Activated CD8-positive, alpha-beta T cell treated with anti-CD3 and anti-CD28 coated beads for 36 hours (primary cell): ENCODE measurements at places on chromosomes 7 and 10. TPM values are rescaled to one million over a fixed set of nuclear protein-coding genes. Genes with fewer than 3 reads are reported as not detected.

DNA sequence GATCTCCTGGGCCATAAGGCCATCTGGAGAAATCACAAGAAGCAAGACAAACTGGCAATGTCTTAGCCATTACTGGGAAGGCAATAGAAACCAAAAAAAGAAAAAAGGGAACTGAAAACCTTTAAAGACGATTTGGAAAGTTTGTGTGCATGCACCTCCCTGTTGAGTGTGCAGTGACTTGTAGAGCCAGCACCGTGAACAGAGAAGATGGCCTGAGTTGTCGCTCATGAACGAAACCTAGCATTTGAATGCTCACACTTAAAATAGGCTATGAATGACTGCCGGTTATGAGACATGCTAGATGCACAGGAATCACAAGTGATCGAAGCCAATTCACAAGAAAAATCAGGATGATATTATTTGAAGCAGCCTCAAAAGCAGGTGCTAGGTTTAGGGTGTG, 151.3 kb upstream of the ADO start:
- no peak for DNase-seq

- DNase-seq, result no peak
These were observed 74.8 kb downstream of the SKAP2 start for GRCh38 chr7:26789481-26790184.

GRCh38 chr7:19121977-19122588, 4.6 kb upstream of the TWIST1 start:
- DNase-seq, result no peak

DNA sequence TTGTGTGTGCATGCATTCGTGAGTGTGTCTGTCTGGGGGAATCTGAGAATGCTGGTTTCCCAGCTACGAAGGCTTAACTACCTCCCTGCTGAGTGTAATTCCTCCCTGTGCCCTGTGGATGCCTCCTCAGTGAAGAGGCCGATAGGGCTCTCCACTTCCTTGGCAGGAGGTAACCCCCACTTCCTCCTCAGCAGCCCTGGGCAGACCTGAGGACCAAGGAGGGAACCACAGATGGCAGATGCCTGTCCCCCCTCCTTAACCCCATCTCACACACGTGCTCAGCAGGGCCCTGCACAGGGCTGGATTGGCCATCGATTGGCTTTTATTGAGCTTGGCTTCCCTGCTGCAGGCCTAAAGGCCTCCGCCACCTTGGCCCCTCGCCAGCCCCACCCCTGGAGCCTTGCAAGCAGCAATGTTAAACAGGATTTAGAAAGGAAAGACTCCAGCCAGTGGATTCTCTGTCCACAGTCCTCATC, 45.6 kb upstream of the LRRC4 start:
- DNase-seq, result no peak

GRCh38 chr7:127900732-127901685, 130.2 kb downstream of the LRRC4 start:
- DNase-seq, result no peak

- no peak for DNase-seq
These were observed 185.0 kb upstream of the TMEM196 start for GRCh38 chr7:19958309-19958896.

DNA sequence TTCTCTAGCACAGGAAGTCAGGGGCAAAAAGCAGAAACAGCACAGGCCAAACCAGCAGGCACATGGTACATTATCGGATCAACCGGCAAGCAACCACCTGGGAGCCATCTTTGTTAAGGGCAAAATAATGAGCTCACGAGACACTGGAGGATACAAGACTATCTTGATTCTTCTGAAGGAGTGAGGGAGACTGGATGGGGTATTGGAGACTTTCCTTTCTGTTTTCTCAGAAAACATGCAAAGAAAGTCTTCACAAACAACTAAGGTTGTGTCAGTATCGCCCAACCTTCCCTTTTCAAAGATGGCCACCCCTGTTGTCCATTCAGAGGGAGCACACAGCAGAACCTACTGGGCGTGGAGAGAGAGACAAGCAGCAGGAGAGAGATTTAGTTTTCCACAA, 29.6 kb downstream of the GOLGA7B start:
- DNase-seq, result no peak

- DNase-seq, result no peak
These were observed 445.5 kb upstream of the MKI67 start for GRCh38 chr10:128571745-128572144.

DNA sequence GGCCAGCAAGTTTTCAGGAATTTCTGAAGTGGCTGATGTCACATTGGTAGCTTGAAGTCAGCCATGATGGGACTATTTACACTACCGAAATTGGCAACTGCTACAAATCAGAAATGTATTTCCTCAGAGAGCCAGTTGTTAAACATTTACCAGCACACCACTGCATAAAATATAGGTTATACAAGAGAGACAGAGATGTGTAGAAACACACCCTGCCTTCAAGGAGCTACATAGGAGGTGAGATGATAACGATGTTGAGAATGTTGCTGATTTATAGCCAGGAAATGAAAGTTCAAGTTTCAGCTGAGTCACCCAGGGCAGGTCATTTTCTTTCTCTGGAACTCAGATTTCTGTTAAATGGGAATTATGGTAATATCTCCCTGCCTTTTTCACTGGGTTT, 46.0 kb upstream of the TCF7L2 start:
- DNase-seq, result no peak

- DNase-seq, result no peak
These were observed 73.5 kb upstream of the VIPR2 start for GRCh38 chr7:159218170-159218569.

GRCh38 chr7:143015084-143015483, 11.8 kb downstream of the OR9A2 start:
- DNase-seq, result no peak

- no peak for DNase-seq
These were observed 14.1 kb downstream of the ZWINT start for GRCh38 chr10:56346845-56347415.

- no peak for DNase-seq
These were observed 3.3 kb upstream of the CYP51A1 start for GRCh38 chr7:92137557-92137956.

DNA sequence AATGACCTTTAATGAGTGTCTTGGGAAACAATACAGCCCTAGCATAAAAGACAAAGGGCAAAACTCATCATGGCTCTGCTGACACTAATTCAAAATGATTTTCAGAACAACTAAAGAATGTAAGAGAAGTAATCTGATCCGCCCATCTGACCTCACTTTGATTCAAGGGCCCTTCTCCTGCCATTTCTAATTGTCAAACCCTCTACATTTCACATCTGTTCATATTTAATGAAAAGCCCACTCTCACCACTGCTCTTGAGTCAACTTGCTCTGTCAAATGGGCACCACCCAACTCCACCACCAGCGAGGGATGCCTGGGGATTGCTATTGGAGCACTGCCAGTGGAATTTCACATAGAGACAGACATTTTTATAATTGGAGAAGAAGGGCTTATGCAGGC, 639.2 kb downstream of the KCNMA1 start:
- no peak for DNase-seq

DNA sequence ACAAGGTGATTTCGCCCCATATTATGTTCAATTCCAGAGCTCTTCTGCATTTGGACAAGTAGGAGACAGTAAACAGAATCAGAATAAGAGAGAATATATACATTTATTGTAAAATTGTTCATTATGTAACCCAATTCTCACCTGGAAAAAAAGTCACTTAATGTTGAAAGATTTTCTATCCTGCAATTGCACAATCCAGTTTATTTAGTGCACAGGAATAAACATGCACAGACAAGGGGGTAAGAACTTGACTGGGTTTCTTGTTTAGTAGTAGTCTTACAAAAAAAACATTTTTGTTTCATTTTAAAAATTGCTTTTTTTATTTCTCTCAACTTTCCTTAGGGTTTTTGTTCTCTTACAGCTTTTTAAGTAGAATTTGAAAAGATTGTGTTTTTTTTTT, 126.6 kb downstream of the SAMD9 start:
- DNase-seq, result no peak

DNA sequence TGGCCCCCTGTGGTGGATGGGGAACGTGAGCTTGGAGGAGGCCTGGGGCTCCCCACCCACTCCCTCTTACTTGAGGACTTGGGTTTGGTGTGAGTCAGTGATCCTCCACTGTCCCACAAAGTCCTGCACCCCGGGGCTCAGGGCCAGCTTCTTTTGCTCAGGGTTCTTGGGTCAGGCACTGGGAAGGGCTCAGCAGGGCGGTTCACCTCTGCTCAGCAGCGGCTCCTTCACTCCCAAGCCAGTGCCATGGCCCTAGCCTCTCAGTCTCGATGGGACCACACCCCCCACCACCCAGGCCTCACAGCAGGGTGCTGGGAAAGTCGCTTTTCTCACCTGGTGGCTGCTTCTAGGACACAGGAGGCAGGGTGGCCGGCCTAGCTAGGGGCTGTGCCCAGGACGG, 59.1 kb downstream of the ELFN1 start:
- DNase-seq, result no peak

The CDC14C gene
- not detected for total RNA-seq

The INHBA gene
- total RNA-seq, result not detected

The CYTH3 gene
- 0.92 TPM for total RNA-seq

The MYL7 gene
- total RNA-seq, result not detected

The AKR1C4 gene
- total RNA-seq, result not detected

The LGI1 gene
- not detected for total RNA-seq

The NCAPG2 gene
- 113 TPM for total RNA-seq

The OR2A42 gene
- total RNA-seq, result not detected
